Activated T-cell treated with anti-CD3 and anti-CD28 coated beads for 1 hour (primary cell): ENCODE measurements at places on chromosomes 6 and 20.

DNA sequence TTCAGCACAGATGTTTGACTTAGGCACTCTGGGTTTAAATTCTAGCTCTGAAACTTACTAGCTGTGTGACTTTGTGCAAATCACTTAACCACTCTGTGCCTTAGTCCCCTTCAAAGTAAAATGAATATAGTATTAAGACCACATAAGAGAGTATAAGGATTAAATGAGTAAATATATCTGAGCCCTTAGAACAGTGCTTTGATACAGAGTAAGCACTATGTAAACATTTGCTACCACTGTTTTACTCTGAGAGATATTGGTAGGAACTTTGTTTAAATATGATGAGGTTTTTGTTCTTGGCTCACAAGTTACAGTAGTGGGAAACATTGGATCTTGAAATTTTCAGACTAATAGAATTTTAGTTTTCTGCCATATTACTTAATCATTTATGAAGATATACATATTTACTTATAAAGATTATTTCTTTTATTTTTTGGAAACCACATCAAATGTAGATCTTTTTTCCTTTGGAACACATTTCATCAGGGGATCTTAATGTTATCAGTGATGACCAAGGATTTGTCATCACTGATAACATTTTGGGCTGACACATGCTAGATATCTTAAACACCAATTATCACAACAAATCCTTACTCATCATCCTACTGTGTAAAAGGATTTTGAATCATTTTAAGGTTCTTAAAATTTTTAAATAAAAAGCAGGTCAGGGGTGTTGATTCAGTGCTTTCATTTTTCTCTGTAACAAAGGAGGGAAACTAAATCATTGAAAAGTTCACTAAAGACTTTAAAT lies 226.2 kb downstream of the EYA4 start:
- no peak for DNase-seq

GRCh38 chr6:130009146-130009545 lies 9.2 kb upstream of the L3MBTL3 start:
- DNase-seq = no peak

GRCh38 chr6:30914076-30914853 lies at the start of gene VARS2:
Gene VARS2 (plus strand): TSS chr6:30914238. CDS start chr6:30914837, 599 bp downstream.
- peak; percentile 74 for DNase-seq

GRCh38 chr6:113496166-113496565 lies 361.0 kb upstream of the MARCKS start:
- no peak for DNase-seq

GRCh38 chr6:136791296-136792094 lies 782 bp downstream of the MAP3K5 start:
- DNase-seq = peak; percentile 37

GRCh38 chr6:153208706-153209105 lies 77.6 kb upstream of the RGS17 start:
- DNase-seq = no peak
